Osteocyte (in vitro differentiated cells): ENCODE measurements at places on chromosomes 6 and 20. TPM values are rescaled to one million over a fixed set of nuclear protein-coding genes. Genes with fewer than 3 reads are reported as not detected.

Gene FAM162B
- not detected in 2 replicates for total RNA-seq

Gene KCNK16
- total RNA-seq: not detected in 2 replicates

DNA sequence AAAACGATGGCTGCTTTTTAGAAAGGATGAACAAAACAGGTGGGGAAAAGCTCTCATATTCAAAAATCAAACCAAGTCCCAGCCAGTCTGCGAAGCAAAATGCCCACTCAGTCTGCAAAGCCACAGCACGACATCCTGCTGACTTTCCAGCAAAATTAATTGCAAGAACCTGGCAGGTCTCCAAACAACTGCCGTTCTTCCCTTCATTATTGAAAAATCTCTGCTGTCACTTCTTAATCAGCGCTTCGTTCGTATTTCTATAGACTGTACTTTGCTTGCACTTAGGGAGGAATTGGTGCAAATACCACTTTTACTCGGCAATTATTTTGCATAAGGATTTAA, 222.4 kb downstream of the CBLN4 start:
- no peak for DNase-seq

DNA sequence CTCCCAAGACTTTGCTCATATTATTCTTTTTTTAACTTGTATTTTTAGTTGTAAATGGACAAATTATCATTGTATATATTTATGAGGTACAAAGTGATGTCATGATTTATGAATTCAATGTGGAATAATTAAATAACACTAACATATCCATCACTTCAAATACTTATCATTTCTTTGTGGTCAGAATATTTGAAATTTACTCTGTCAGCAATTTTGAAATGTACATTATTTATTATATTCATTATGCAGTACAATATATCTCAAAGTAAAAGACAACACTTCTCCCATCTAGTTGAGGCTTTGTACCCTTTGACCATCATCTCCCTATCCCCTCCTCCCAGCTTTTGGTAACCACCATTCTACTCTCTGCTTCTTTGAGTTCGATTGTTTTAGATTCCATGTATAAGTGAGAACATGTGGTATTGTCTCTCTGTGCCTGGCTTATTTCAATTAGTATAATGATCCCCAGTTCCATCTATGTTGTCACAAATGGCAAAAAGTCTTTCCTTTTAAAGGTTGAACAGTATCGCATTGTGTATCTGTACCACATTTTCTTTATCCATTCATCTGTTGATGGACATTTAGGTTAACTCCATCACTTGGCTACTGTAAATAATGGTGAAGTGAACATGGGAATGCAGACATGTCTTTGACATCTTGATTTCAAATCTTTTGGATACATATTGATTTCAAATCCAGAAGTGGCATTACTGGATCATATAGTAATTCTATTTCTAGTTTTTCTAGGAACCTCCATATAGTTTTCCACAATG, 197.2 kb downstream of the KIF6 start:
- no peak for DNase-seq

DNA sequence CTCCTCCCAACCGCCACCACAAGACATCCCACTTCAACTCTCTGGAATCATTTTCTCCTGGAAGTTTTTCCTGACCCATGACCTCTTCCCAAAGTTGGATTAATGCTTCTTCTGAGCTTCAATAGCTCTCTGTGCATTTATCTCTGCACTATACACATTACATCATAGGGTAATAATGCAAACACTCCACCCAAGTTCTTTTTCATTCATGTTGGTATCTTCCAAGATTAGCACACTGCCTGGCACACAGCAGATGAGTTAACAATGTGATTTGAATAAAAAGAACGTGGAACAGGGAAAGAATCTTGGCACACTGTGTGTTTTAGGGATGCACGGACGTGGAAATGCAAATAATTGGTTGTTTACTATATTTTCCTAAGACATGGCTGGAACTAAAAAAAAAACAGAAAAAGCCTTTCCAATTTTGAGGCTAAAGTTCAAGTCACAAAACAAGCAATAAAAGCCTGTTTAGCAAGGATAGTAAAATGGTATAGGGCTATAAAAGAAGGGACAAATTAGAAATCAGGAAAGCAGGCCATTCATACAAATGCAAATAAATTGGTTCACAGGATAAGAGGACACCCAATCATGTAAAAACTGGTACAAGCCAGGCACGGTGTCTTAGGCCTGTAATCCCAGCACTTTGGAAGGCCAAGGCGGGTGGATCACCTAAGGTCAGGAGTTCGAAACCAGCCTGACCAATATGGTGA, 1.6 kb upstream of the FAM135A start:
- DNase-seq: no peak

- no peak for DNase-seq
Measured at GRCh38 chr20:36628076-36628475, 17.9 kb downstream of the SLA2 start.

DNA sequence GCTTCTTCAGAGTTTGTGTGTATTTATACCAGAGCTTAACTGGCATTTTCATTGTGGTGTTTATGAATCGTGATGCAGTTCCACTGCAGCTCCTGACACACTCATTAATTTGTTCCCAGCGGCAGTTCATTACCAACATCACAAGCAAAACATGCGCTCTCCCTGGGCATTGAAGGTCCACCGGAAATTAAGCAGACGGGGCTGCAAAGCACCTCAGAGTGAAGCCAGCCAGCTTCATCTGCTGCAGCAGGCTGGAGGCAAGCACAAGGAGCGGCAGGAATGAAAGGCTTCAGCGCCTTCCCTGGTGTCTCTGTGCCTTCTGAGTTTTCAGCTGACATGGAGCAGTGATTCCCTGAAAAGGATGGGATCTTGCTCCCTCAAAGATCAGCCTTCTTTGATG, 246.0 kb upstream of the SPTLC3 start:
- no peak for DNase-seq

Gene LINC00237
- not detected in 2 replicates for total RNA-seq

Gene MICB
- 12.1 and 13.8 TPM in 2 replicates for total RNA-seq

GRCh38 chr20:42790111-42790510, 399.6 kb downstream of the PTPRT start:
- no peak for DNase-seq

Gene ARMH2
- not detected in 2 replicates for total RNA-seq

DNA sequence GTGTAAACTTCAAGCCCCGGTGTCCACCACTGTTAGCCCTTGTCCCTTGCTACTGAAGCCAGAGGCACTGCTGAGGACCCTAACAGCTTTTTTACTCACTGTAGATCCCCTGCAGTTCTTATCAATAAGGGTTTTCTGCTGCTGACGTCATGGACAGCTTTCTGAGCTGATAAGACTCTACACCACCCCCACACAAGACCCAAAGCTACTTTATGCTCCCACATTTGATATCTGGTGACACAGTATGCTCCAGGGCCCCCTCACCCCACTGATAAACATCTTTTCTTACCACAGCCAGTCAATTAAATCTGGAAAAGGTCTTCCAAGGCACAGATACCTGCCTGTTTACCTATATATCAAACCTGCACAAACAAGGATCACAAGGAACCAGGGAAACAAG, 65.3 kb downstream of the NUS1 start:
- DNase-seq: no peak

Gene CD24
- 0.30 and 0.42 TPM in 2 replicates for total RNA-seq

Gene CGA
- not detected in 2 replicates for total RNA-seq
